Urinary bladder (tissue), 4 donors: ENCODE measurements at places on chromosomes 2 and 18. TPM values are rescaled to one million over a fixed set of nuclear protein-coding genes. Genes with fewer than 3 reads are reported as not detected.

DNA sequence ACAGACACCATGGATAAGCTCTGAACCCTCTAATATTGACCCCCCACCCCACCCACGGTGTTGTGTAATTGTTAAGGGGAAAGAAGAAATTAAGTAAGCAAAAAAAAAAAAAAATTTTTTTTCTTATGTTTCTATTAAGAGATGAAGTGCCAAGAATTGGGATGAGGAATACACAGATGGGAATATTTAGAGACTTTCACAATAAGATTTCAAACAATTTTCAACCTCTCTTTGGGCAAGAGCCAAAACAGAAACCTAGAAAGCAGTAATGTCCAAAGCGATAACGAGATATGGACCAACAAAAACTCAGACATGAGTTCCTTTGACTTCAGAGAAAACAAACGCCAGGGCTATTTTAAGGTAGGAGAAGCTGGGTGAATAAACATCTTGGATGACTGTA, 14.4 kb downstream of the PIEZO2 start:
- no peak for DNase-seq

- no peak for DNase-seq
Measured at GRCh38 chr2:160039166-160039903, 23.1 kb downstream of the PLA2R1 start.

GRCh38 chr18:24462838-24463775, 2.7 kb downstream of the HRH4 start:
- DNase-seq: no peak

GRCh38 chr2:238421695-238422035, 5.1 kb upstream of the ASB1 start:
- no peak for DNase-seq

- no peak for DNase-seq
Measured at GRCh38 chr2:169107645-169108044, 38.3 kb downstream of the DHRS9 start.

DNA sequence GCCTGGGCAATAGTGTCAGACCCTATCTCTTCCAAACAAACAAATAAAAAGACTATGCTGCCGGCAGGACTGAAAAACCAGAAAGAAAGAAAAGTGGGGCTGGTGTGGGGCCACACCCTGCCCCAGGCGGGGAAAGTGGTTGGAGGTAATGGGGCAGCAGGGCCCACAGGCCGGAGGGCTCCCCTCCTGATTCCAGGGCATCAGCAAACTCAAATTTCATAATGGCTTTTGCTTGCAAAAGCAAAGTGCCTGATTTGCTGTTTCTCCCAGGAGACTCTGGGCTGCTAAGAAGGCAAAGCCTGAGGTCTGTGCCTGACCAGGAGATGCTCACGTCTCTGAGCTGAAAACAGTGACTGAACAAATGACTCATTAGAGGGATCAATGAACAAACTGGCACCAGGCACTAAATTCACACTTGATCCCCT, 121.9 kb downstream of the HDAC4 start:
- no peak for DNase-seq

The IL36G gene
- not detected for polyA plus RNA-seq
